Activated CD8-positive, alpha-beta T cell treated with anti-CD3 and anti-CD28 coated beads, Interleukin-2, amount 10 ng/mL, durations not matched to agents 7 days and 5 days (primary cell): ENCODE measurements at places on chromosomes 7 and 10. TPM values are rescaled to one million over a fixed set of nuclear protein-coding genes. Genes with fewer than 3 reads are reported as not detected.
A peak's percentile ranks its signal among the peaks of the same experiment; 100 is the strongest.

- no peak overlapping the region for H3K27ac ChIP-seq
- no peaks in the 10 kb centered on the region for H3K4me1 ChIP-seq
- H3K36me3 ChIP-seq = no peaks in the 10 kb centered on the region
- no peak overlapping the region for H3K4me3 ChIP-seq
- H3K27me3 ChIP-seq = no peaks in the 10 kb centered on the region
Observed at GRCh38 chr7:125316466-125316865, 386.8 kb upstream of the POT1 start.

Gene SFTPA1
- not detected for total RNA-seq

- DNase-seq = no peak
- H3K4me1 ChIP-seq = no peaks in the 10 kb centered on the region
- no peak overlapping the region for H3K4me3 ChIP-seq
Observed at GRCh38 chr7:13551503-13551902, 438.0 kb downstream of the ETV1 start.

DNA sequence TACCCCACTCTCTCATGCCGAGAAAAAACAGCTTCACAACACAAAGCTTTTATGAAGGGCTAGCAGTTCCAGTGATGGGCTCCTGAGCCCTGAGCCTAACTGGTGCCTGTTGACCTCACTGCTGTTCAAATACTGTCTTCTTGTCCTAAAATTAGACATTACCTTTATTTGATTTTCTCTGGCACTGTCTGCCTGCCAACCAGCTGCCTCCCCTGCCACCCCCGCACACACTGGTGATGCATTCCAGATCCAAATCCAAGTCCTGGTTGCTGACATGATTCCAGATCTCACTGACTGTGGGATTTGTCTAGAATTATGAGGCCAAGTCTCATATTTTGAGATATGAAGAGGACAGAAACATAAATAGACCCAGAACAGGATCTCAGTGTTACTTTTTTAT lies 816.2 kb downstream of the NRG3 start:
- no peaks in the 10 kb centered on the region for H3K4me1 ChIP-seq
- no peaks in the 10 kb centered on the region for H3K36me3 ChIP-seq
- H3K4me3 ChIP-seq = no peak overlapping the region
- H3K27me3 ChIP-seq = no peaks in the 10 kb centered on the region
- H3K27ac ChIP-seq = no peak overlapping the region

Gene HOXA2
- not detected for total RNA-seq

DNA sequence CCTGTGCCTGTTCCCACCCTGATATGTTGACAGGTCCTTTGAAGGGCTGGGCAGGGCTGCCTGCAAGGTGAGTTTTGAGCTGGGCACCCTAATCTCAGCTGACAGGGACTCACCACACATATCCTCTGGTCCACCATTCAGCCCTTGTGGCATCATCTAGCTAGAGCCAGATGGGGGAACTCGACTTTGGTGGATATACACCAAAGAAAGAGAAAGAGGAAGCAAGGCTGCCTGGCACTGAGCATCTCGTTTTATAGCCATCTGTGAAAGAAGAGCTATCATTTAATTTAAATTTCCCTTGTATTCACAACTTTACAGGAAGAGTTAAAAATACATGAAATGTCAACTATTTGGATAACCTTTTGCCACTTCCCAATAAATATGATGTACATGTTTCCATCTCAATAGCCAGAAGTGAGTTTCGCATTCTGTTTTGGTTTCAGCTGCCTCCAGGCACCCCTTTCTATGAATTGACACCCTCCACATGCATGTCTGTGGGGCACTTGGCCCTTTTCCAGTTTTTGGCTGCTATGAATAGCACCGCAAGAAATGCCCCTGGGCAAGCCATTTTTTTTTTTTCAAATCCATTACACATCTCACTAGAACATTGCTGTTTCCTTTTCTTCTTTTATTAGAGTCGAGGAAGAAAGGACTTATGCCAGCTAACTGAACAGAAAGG lies 22.9 kb upstream of the GRB10 start:
- H3K36me3 ChIP-seq = no peaks in the 10 kb centered on the region
- peaks cover 5% of the 10 kb centered on the region for H3K27me3 ChIP-seq
- no peak overlapping the region for H3K4me3 ChIP-seq
- no peak overlapping the region for H3K27ac ChIP-seq

DNA sequence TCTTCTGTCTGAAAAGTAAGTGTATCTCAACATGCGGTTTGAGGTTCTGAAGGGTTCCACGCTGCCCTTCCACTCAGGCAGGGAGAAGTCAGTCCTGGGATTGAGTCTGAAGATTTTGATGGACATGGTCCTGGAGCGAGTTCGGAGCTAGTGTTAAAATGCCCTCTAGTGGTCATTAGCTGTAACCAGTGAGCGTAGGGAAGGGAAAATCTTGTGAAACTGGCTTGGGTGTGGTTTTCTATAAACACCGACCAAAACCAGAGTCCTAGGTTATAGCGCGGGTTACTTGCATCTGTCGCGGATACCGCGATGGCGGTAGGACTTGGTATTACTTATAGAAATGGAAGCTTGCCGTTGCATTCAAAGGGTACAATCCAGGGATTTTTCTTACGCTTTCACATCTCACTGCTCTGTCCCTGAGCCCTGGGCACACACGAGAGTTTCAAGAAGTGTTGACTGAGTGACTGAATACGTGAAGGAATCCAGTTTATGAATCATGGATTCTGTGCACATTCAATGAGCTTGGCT lies 348.2 kb upstream of the C7orf33 start:
- H3K4me3 ChIP-seq = no peak overlapping the region
- DNase-seq = no peak
- no peak overlapping the region for H3K27ac ChIP-seq
- no peaks in the 10 kb centered on the region for H3K4me1 ChIP-seq
- peaks cover 9% of the 10 kb centered on the region for H3K27me3 ChIP-seq
- H3K36me3 ChIP-seq = no peaks in the 10 kb centered on the region

GRCh38 chr10:78197628-78198272 lies 164.1 kb downstream of the RPS24 start:
- H3K27ac ChIP-seq = no peak overlapping the region
- H3K27me3 ChIP-seq = peaks cover 5% of the 10 kb centered on the region
- no peaks in the 10 kb centered on the region for H3K4me1 ChIP-seq

Gene SLC18A3
- total RNA-seq = not detected

DNA sequence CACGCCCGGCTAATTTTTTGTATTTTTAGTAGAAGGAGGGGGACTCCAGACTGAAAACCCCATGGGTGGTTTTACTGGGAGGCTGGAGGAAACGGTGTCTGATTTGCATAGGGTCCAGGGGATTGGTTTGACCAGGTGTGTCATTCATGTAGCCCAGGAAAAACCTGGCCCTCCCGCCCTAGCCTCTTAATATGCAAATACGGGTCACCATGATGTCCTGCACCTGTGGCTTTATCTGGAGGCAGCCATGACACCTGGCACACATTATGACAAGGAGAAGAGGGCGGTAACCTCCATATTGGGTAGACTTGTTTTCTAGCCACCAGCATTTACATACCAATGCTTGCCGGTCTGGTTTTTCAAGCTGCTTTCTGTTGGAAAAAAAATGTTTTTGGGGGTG lies 68.0 kb downstream of the TRIL start:
- no peak overlapping the region for H3K4me3 ChIP-seq
- H3K27me3 ChIP-seq = peaks cover 15% of the 10 kb centered on the region
- no peaks in the 10 kb centered on the region for H3K4me1 ChIP-seq
- H3K36me3 ChIP-seq = no peaks in the 10 kb centered on the region
- DNase-seq = no peak
- no peak overlapping the region for H3K27ac ChIP-seq

Gene GPR37
- not detected for total RNA-seq

Gene NUTM2E
- total RNA-seq = 0.13 TPM

DNA sequence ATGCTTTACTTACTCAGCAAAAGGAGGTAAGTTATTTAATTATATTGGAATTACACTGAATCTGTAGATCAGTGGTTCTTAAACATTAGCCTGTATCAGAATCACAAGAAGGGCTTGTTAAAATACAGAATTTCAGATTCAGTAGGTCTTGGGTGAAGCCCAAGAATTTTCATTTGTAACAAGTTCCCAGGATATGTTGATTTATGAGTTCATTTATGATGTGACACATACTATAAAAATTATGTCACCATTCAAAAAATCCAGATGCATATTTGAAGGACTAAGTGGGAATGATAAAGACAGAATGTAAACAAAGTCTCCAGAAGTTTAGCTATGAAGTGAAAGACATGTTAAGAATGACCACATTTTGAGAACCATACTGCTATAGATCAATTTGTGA lies 52.3 kb downstream of the HECTD2 start:
- DNase-seq = no peak
- H3K27ac ChIP-seq = no peak overlapping the region
- H3K27me3 ChIP-seq = no peaks in the 10 kb centered on the region
- H3K4me1 ChIP-seq = no peaks in the 10 kb centered on the region
- no peak overlapping the region for H3K4me3 ChIP-seq

Gene RBP3
- total RNA-seq = not detected

GRCh38 chr7:69599955-69600709 lies 1.9 kb downstream of the AUTS2 start:
- no peaks in the 10 kb centered on the region for H3K36me3 ChIP-seq
- H3K27me3 ChIP-seq = peaks cover 32% of the 10 kb centered on the region
- H3K27ac ChIP-seq = no peak overlapping the region
- DNase-seq = no peak
- peak overlapping the region; percentile 45 for H3K4me3 ChIP-seq

GRCh38 chr10:33273295-33274002 lies 61.0 kb downstream of the NRP1 start:
- H3K4me3 ChIP-seq = no peak overlapping the region
- H3K4me1 ChIP-seq = no peaks in the 10 kb centered on the region
- DNase-seq = no peak
- no peaks in the 10 kb centered on the region for H3K36me3 ChIP-seq

DNA sequence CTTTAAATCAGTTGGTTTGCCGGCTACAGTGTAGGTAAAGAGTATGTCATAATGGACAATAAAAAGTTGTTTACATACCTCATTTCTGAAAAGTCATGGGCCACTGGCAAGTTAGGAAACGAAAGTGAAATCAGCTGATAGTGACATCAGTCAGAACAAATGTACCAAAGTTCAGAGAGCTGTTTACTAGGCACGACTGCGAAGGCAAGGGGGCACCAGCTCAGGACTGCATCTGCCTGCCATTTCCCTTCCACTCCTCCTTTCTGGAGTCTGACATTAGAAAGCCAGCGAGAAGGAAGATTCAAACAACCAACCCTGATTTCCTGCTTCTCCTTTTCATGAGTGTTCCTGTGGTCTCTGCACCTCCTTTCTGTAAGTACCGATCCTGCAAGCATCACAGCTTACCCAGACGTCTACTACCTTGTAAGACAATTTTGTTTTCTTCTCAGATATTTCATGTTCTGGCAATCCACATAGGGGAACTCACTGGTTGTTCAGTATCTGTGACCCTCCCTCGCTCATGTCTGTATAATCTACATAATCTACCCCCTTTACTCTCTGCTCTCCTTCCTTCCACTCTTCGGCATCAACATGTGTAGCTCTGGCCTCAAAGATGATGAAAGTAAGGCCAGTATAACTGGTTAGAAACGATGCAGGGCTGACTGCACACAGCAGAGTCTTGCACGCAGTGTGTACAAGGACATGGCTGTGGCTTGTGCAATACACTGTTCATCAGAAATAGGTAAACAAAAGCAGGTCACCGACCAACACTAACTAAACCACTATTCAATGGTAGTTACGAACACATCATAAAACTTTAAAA lies at the start of gene TMEM140:
TMEM140 (plus strand) TSS at position 174 of the 823 bp plus-strand sequence. CDS start 16,370 bp downstream, outside the sequence.
- no peaks in the 10 kb centered on the region for H3K27me3 ChIP-seq

GRCh38 chr10:37314862-37315261 lies 189.5 kb downstream of the ANKRD30A start:
- H3K27me3 ChIP-seq = no peaks in the 10 kb centered on the region
- no peak for DNase-seq
- H3K4me3 ChIP-seq = no peak overlapping the region

DNA sequence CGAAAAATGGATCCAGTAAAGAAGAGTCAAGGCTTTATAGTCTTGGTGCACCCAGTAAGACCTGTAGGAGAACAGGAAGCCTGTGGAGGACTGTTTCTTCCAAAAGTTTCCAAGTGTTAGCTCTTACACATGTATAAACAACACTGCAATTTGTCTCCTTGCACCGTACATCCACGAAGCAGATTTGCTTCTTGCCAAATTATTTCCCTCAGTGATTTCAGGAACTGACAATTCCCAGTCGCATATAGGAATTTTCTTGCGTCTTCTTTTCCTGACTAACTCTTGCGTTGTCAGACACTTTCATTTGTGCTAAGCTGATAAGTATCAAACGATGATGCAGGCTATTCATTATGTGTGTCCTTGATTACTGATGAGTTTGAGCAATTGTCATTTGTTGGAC lies 182.1 kb downstream of the PKD1L1 start:
- H3K27ac ChIP-seq = no peak overlapping the region
- no peak for DNase-seq
- H3K4me1 ChIP-seq = no peaks in the 10 kb centered on the region
- H3K4me3 ChIP-seq = no peak overlapping the region

Gene EN2
- total RNA-seq = not detected

DNA sequence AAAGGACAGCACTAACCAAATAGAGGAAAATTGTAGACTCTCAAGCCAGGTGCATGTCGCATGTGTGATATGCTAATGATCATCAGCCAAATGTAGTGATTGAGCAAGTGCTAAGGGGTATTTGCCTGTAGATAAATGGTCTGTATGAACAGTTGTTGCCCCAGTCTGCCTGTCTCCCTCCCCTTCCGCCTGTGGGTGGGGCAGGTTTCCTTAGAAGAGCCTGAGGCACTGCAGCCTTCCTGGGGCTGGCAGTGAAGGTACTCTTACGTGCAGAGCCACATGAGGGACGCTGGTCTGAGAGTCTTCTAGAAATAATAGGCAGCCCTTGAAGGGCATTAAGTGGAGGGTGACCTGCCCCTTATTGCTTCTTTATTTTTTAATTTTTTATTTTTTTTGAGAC lies 152.1 kb downstream of the SNX10 start:
- H3K4me1 ChIP-seq = no peaks in the 10 kb centered on the region
- DNase-seq = no peak
- H3K36me3 ChIP-seq = no peaks in the 10 kb centered on the region
- no peak overlapping the region for H3K27ac ChIP-seq

DNA sequence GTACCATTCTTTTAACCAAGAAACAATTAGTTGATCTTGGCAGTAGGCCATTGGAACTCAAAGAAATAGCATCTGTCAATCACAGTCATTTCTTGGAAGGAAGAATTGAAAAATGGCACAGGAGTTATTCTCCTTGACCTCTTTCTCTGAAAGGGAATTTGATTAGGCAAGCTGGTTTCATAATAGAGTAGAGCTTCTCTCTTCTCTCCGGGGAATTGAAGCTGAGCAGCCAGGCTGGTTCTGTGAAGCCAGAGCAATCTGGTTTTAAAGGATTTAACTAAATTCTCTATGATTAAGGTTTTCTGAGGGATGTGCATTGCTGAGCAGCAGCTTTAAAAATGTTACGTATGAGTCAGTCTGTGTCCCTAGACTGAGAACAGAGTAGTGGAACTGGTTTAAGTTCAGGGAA lies 70.2 kb downstream of the AHCYL2 start:
- no peaks in the 10 kb centered on the region for H3K36me3 ChIP-seq
- H3K4me1 ChIP-seq = no peaks in the 10 kb centered on the region
- no peaks in the 10 kb centered on the region for H3K27me3 ChIP-seq

Gene CALCR
- total RNA-seq = not detected
